ENCODE measurements at places on chromosomes 7 and 10. TPM values are rescaled to one million over a fixed set of nuclear protein-coding genes. Genes with fewer than 3 reads are reported as not detected.

Gene AS3MT
- polyA plus RNA-seq = not detected

Gene ANXA7
- polyA plus RNA-seq = 261 TPM

Gene GATA3
- polyA plus RNA-seq = 47.3 TPM

Gene SFXN3
- polyA plus RNA-seq = 19.9 TPM

Gene SKAP2
- 43.4 TPM for polyA plus RNA-seq

Gene PPP1R3A
- not detected for polyA plus RNA-seq

- no peak overlapping the region for H3K27ac ChIP-seq
- no peak for DNase-seq
- no peak overlapping the region for H3K4me3 ChIP-seq
These were observed 133.8 kb upstream of the HDAC9 start for GRCh38 chr7:18361756-18362155.

GRCh38 chr7:132584796-132585494, 8.7 kb upstream of the PLXNA4 start:
- H3K4me1 ChIP-seq = no peaks in the 10 kb centered on the region
- no peak for DNase-seq
- no peaks in the 10 kb centered on the region for H3K36me3 ChIP-seq
- H3K27ac ChIP-seq = no peak overlapping the region
- H3K4me3 ChIP-seq = no peak overlapping the region

DNA sequence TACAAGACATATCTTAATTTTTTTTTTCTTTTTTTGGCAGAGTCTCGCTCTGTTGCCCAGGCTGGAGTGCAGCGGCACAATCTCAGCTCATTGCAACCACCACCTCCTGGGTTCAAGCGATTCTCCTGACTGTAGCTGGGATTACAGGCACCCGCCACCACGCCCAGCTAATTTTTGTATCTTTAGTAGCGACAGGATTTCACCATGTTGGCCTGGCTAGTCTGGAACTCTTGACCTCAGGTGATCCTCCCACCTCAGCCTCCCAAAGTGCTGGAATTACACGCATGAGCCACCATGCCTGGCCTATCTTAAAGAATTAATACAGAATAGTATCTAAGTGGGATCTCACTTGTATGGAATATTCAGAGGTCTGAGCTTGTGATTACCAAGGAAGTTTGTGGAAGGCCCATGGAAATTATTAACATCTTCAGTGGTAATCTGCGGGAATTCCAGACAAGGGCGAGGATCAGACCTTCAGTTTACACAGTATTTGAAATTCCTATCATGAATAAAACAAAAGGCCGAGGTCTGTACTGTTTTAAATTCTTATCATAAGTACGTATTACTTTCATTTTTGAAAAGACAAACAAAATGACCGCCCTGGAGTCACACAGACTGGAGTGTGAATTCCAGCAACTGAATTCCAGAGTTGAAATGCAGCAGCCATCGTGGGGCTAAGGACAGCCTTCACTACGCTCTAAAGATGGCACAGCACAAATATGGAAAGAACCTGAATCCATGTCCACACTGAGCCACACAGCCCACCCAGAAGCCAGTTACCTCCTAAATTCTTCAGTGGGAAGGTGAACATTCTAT, 16.7 kb downstream of the GPRIN2 start:
- no peak overlapping the region for H3K27ac ChIP-seq
- no peaks in the 10 kb centered on the region for H3K36me3 ChIP-seq
- peaks cover 11% of the 10 kb centered on the region for H3K27me3 ChIP-seq
- no peaks in the 10 kb centered on the region for H3K4me1 ChIP-seq
- no peak overlapping the region for H3K4me3 ChIP-seq

- H3K36me3 ChIP-seq = no peaks in the 10 kb centered on the region
- DNase-seq = no peak
- no peaks in the 10 kb centered on the region for H3K4me1 ChIP-seq
These were observed 2.5 kb downstream of the VSTM2A start for GRCh38 chr7:54544527-54545240.

- no peaks in the 10 kb centered on the region for H3K4me1 ChIP-seq
- no peak for DNase-seq
- no peaks in the 10 kb centered on the region for H3K36me3 ChIP-seq
- no peak overlapping the region for H3K4me3 ChIP-seq
- peaks cover 4% of the 10 kb centered on the region for H3K27me3 ChIP-seq
These were observed 21.1 kb downstream of the C7orf33 start for GRCh38 chr7:148611692-148612091.

- H3K4me1 ChIP-seq = peaks cover 32% of the 10 kb centered on the region
- H3K4me3 ChIP-seq = peak overlapping the region; percentile 17
- DNase-seq = peak; percentile 62
- no peak overlapping the region for H3K27ac ChIP-seq
- H3K27me3 ChIP-seq = no peaks in the 10 kb centered on the region
These were observed 9.4 kb downstream of the WBP1L start for GRCh38 chr10:102752934-102753664.

DNA sequence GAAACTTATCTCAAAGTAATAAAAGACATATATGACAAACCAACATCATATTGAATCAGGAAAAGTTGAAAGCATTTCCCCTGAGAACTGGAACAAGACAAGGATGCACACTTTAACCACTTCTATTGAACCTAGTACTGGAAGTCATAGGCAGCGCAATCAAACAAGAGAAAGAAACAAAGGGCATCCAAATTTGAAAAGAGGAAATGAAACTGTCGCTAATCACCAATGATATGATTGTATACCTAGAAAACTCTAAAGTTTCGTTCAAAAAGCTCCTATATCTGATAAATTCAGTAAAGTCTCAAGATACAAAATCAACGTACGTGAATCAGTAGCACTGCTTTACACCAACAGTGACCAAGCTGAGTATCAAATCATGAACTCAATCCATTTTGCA, 137.7 kb upstream of the TEX47 start:
- H3K27ac ChIP-seq = no peak overlapping the region
- H3K4me3 ChIP-seq = no peak overlapping the region
- no peaks in the 10 kb centered on the region for H3K36me3 ChIP-seq
- no peaks in the 10 kb centered on the region for H3K27me3 ChIP-seq

GRCh38 chr10:37789590-37789989, 67.8 kb downstream of the ZNF248 start:
- DNase-seq = no peak
- H3K27me3 ChIP-seq = no peaks in the 10 kb centered on the region
- H3K4me1 ChIP-seq = no peaks in the 10 kb centered on the region
- H3K36me3 ChIP-seq = no peaks in the 10 kb centered on the region
